ENCODE measurements at places on chromosomes 3 and 15. TPM values are rescaled to one million over a fixed set of nuclear protein-coding genes. Genes with fewer than 3 reads are reported as not detected.

The FEZF2 gene
- total RNA-seq, result not detected

DNA sequence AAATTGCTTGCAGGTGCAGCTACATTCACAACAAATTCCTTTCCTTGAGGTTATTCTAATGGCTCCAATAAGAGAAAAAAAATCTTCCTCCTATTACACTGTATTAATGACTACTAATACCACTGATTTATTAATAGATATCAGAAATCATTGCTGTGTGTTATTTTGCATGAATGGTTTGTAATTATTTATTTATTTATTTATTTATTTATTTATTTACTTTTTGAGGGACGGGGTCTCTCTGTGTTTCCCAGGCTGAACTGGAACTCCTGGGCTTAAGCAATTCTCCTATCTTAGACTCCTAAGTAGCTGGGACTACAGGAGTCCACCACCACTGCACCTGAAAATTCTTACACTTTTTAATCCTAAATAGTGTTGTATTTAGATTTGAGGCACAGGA, 390.4 kb downstream of the SI start:
- no peak for DNase-seq

- no peak for DNase-seq
Observed at GRCh38 chr3:171489348-171489747, 29.1 kb upstream of the TNIK start.

The GLT8D1 gene
- 49.7 TPM for total RNA-seq

DNA sequence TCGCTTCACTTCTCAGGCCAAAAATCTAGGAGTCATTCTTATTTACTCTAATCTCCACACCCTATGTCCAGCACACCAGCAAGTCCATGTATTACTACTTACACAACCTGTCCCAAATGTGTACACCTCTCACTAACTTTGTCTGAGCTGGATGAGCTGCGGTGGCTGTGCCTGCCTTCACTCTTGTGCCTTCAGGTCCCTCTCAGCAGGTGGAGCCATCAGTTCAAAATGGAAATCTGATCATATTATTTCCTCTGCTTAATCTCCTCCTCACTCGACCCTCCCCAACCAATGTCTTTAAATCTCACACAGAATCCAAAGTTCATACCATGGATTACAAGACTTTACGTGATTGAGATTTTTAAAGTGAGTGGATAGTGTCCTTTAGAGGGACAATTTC, 82.8 kb downstream of the SSR3 start:
- DNase-seq, result no peak

The SMCO1 gene
- not detected for total RNA-seq
